Left cardiac atrium (tissue), 4 donors: ENCODE measurements at places on chromosomes 1 and 21. TPM values are rescaled to one million over a fixed set of nuclear protein-coding genes. Genes with fewer than 3 reads are reported as not detected.
A peak's percentile ranks its signal among the peaks of the same experiment; 100 is the strongest.

- DNase-seq, result no peak
Measured at GRCh38 chr1:100543640-100544039, 5.7 kb downstream of the GPR88 start.

DNA sequence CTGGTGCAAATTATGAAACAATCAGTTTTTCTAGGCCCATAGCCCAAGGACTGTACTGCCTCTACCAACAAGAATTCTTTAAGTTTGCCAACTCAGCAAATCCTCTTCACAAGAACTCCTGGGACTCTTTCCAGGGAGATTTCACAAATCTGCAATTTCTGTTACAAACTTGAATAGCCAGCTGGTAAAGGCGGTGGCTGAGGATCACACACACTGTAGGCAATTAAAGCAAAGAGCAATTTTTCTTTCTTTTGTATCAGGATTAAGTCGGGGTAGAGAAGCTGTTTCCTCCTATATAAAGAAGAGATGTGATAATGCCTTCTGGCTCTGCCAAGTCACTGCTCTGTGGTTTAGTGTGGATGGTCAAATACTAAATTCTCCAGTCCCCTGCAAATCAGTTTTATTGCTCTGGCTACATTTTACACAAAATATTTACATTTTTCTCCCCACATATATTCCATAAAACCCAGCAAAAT, 1.7 kb downstream of the ALDH9A1 start:
- DNase-seq, result no peak

DNA sequence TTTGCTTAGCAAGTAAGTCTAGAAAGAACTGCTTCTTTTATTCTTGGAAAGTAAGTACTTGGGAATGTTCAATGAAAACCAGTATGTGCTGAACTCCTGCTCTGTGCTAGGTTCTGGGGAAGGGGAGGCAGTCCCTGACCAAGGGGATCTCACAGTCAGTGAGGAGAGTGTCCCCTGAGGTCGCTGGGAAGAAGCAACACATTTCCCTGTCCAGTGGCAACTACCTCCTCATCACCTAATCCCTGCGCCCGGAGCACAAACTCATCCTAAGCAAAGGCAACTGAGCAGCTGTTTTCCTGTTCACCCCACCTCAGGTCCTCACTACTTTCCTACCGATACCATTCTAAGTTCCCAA, 61.7 kb upstream of the ANGPTL1 start:
- no peak for DNase-seq

TNFSF18 gene
- total RNA-seq, result 0.15 TPM

RIPPLY3 gene
- not detected for total RNA-seq

GRCh38 chr1:177243773-177244172, 73.0 kb downstream of the BRINP2 start:
- no peak for DNase-seq

- DNase-seq, result no peak
Measured at GRCh38 chr21:19340303-19340702, 936.7 kb upstream of the TMPRSS15 start.

GBP7 gene
- not detected for total RNA-seq

- no peak for DNase-seq
Measured at GRCh38 chr1:183505454-183506089, 33.3 kb downstream of the SMG7 start.

VWA5B1 gene
- total RNA-seq, result 0.06 TPM

PROK1 gene
- 0.18 TPM for total RNA-seq

DNA sequence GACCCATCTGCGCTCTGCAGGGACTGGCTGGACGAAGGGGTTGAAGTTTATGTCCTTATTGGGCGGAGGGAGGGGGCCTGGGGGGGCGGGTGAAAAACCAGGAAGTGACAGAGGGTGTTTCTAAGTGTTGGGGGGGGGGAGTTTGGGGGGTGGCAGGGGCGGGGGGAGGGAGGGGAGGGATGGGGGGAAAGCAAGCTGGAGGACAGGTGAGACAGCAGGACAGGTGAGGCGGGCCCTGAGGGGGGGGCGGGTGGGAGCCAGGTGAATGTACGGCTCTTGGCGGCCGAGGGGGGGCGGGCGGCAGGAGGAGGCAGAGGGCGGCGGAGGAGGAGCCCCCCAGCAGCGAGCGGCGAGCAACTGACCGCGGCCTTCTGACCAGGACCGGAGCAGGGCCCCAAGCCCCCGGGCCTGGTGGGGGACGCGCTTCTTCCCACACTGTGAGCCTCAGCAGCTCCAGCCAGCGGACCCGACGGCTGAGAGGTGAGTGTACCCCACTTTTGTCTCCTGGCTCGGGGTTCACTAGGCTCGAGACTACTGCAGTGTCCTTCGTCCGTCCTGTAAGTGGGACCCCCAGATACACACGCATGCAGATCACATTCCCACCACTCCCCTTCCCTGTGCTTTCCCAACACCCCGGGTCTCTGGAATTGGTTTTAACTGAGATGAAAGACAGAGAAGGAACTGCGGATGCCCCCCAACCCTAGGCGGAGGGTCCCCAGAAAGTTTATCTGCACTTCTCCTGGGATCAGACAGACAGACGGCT, at the start of gene ZBTB7B:
Gene ZBTB7B (plus strand): TSS at position 339 of the 763 bp plus-strand sequence. CDS start 11,859 bp downstream, outside the sequence.
- peak; percentile 63 for DNase-seq

CR1L gene
- not detected for total RNA-seq

DNA sequence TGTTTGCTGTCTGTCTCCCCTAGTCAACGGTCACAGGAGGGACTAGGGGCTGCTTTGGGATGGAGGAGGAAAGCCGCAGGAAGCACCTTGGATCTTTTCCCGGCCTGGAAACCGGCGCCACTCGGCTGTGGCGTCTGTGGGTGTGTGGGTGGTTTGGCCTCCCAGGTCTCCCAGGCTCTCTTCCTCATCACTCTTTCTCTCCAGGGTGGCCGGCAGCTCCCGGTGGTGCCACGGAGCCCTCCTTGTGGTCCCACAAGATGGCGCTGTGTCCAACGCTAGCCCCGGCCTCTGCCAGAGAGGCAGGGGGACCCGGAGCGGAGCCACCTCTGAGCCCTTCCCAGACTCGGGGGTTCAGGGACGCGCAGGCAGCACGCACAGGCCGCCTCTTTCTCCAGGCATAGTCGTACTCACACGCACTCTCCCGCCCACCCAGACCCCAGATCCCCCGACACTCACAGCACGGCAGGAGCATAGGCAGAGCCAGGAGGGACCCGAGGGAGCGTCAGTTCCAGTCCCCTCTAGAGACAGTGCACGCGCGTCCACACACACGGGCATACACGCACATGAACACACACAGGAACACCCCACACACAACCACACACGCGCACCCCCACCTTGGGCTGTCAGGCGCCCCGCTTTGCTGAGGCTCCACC, 31.2 kb downstream of the CDCP2 start:
- peak; percentile 85 for DNase-seq

- no peak for DNase-seq
Measured at GRCh38 chr1:236980673-236981072, 23.6 kb downstream of the MT1HL1 start.
